Activated T-helper 1 cell treated with anti-CD3 and anti-CD28 coated beads, Interleukin-12 subunit alpha, Interleukin-12 subunit beta, Interleukin-2, Interleukin-4 antibody, amounts not matched to agents 30 ng/mL and 10 ng/mL and 1 ng/mL, durations not matched to agents 14 hours and 24 hours and 36 hours (primary cell): ENCODE measurements at places on chromosomes 16 and 17.

DNA sequence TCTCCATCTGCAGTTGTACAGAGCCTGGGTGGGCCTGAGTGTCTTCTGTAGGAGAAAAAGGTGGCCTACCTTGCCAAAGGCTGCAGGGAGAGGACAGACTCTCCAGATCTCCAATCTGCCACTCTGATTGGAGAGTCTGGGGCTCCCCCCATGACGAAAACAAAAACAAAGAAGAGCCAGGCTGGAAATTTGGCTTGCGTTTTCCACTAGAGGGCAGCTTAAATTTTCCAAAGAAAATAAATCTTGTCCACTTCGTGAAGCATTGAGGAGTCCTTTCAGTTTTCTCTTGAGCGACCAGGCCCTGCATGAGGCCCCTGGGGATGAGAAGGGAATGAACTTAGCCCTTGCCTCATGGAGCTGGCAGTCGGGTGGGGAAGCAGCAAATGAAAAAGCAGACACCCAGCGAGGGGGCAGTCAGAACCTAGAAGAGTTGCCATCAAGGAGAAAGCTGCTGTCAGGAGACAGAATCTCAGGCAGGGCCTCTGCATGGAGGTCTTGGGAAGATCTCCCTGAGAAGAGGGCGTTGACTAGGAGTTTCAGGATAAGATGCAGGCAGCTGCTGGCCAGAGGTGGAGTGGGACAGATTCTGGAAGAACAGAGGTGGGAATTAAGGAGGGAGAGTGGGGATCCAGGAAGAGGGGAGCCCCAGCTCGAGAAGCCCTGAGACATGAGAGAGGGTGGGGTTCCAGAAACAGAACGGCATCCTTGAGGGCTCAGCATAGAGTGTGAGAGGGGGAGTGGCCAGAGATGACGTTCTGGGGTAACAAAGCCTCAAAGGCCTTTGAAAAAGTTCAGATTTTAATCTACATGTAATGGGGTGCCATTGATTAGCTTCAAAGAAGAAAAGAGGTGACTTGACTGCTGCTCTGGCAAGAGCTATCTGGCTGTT lies 8.4 kb upstream of the SHCBP1 start:
- no peak for DNase-seq

DNA sequence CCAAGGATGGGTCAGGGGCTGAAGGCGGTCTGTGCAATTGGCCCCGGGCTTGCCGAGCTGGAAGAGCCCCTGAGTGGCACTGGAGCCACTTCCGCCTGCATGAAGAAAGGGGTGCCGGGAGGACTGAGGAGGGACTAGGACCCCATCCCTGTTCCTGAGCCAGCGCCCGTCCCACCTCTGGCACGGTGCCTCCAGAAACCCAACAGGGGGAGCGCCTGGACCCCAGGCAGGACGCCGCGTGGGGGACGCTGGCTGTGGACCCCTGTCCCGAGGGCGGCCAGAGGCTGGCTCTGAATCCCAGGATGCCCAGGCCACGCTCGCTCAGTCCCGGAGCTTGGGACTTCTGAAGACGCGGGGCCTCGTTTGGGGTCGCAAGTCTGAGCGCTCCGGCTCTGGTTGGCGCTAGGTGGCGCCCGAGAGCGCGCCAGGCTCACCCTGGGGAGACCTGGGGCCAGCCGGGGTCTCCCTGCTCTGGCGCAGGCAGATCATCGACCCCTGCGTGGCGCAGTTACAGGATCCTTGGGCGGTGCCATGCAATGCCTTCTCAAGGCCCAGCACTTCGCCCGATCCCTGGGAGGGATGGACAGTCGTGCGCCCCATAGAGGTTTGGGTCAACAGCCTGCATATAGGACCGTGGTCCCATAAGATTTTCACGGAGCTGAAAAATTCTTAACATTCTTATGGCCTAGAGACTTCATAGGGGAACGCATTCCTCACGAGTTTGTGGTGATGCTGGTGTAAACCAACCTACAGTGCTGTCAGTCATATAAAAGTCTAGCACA lies 58.5 kb upstream of the CREBBP start:
- DNase-seq, result peak; percentile 41

DNA sequence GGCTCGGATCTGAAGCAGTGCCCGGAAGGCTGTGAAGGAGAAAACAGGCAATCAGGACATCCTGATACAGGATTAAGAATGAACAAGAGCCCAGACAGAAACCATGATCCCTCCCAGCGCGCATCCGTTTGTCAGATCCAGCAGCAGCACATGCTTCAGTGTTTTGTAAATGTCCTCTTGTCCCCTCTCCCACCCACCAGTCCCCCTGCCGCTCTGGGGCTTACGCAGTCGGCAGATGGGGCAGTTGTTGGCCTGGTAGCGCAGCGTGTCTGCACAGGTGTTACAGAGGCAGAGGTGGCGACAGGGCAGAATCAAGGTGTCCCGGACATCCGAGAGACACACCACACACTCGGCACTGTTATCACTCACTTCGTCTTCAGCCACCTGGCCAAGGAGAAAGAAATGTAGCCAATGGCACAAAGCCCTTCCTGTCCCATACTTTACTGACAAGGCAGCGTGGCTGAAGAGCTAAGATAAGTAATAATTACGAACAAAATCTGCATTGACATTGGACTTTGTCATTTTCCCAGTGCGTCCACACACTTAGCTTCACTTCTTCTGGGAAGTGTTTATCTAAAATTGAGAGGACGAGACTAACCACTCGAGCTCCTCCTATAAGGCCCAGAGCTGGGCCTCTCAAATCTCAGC lies 20.7 kb upstream of the FOXJ1 start:
- DNase-seq, result no peak

DNA sequence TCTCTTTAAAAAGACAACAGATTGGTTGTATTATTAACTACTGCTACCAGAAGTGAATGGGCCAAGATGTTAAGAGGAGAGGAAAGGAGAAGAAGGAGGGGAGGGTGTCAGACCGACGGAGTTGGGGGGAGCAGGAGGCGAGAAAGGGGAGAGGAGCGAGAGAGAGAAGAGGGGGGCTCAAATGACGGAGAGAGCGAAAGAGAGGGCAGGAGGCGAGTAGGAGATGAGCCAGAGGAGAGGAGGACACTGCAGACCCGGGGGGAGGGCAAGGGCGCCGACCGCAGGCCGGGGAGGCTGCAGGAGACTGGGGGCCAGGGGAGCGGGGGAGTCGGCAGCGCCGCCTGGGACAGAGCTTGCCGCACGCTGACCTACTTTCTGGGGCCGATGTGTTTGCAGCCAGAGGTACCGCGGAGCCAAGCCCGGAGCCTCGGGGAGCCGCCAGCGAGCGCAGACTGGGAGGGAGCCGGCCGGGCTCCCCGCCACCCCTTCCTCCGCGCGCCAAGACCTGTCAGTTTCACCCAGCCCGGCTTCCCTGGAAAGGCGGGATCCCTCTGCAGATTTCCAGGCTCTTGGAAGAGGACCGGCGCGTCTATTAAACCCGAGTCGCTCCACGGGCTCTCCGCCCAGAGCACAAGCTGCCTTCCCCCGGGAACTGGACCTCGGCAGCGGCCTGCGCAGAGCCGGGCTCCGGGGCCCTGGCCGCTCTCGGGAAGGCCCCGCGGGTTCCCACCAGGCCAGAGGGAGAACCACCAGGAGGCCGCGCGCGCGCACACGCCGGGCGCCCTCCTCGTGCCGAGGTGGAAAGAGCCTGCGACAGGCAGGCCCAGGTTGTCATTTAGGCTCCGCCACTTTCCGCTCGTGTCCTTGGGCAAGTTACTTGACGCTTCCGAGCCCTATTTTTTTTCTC lies 74.6 kb downstream of the CMC2 start:
- no peak for DNase-seq

DNA sequence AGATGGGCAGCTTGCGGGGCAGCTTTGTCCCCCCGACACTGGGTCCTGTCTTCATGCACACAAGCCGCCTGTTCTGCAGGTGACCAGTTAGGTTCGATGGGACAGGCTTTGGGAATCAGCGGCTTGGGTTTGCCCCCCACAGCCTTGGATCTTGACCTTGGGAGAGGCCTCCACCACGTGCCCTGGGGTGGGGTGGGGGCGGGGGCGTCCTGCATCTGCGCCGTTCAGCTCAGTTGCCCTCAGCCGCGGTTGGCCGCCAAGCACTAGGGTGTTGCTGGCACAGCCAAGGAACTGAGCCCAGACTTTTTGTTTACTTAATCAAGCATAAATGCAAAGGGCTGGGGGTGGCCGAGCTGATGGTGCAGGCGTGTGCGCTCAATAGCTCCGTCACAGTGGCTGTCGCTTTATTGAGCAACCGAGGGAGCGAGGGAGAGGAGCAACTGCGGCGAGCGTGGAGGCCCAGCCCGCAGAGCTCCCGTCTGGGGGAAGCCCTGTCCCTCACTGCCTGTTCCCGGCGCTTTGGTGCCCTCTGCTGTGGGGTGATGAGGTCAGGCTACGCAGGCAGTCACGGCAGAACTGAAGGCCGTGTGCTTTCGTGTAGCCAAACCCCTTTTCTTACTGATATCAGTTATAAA lies 33.9 kb downstream of the JPH3 start:
- DNase-seq, result peak; percentile 52

GRCh38 chr16:56347166-56347565 lies 78.2 kb downstream of the AMFR start:
- no peak for DNase-seq

- no peak for DNase-seq
Measured at GRCh38 chr17:43608313-43608712, 53.4 kb downstream of the MEOX1 start.

- no peak for DNase-seq
Measured at GRCh38 chr16:67226295-67226803, 581 bp upstream of the TMEM208 start.

GRCh38 chr16:71328151-71328550 lies 30.4 kb upstream of the CALB2 start:
- no peak for DNase-seq

GRCh38 chr16:30761427-30761927 lies 385 bp downstream of the CFAP119 start:
- peak; percentile 17 for DNase-seq

- no peak for DNase-seq
Measured at GRCh38 chr17:81287152-81287551, 8.0 kb downstream of the SLC38A10 start.

GRCh38 chr17:38947189-38947588 lies 20.0 kb downstream of the FBXO47 start:
- no peak for DNase-seq

DNA sequence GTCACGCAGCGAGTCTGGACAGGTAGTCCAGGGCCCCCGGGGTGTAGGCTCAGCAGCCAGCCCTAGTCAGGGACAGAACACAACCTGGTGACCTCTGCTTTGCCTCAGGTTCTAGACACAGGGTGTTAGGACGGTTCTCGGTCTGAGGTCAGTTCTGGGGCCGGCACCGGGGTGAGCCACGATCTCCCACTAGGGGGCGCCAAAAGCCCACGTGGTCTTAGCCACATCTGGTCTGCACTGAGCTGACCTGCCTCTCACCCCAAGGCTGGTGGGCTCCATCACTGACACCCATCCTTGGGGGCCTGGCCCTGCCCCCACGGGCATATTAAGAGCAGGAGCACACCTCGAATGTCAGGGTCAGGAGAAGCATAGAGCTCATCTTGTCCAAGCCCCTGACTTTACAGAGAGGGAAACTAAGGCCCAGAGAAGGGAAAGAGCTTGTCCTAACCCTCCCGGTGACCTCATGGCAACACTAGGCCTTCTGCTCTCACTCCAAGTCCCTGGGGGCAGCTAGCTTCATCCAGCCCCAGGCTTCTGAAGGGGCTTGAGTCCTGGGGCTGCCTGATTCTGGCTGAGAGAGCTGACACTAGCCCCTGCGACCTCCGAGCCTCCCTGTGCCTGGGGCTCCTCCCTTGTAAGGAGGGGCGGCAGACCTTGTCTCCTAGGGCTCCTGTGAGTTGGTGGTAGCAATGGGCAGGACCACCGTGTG lies 9.0 kb downstream of the SLC5A10 start:
- peak; percentile 68 for DNase-seq

- DNase-seq, result peak; percentile 20
Measured at GRCh38 chr17:29291163-29291752, 2.7 kb downstream of the NUFIP2 start.
